Stimulated activated CD4-positive, alpha-beta T cell treated with anti-CD3 and anti-CD28 coated beads, Interleukin-1b, Interleukin-23, amount 100 ng/mL, for 1 hour (primary cell): ENCODE measurements at places on chromosomes 5 and 9.

GRCh38 chr5:154370119-154370518, 75.7 kb upstream of the SAP30L start:
- no peak for DNase-seq

DNA sequence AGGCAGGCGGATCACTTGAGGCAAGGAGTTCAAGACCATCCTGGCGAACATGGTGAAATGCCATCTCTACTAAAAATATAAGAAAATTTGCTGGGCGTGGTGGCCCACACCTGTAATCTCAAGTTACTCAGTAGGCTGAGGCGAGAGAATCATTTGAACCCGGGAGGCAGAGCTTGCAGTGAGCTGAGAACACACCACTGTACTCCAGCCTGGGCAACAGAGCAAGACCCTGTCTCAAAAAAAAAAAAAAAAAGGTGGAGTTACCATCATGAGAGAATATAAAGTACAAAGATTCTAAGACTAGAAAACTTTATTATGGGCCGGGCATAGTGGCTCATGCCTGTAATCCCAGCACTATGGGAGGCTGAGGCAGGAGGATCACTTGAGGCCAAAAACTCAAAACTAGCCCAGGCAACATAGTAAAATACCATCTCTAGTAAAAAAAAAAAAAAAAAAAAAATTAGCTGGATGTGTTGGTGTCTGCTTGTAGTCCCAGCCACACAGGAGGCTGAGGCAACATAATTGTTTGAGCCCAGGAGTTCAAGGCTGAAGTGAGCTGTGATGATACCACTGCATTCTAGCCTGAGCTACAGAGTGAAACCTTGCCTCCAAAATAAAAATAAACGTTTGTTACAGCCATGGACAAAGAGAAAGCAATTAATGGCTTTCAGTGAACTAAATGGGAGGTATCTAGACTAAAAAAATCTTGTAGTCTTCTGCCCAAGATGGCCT, 12.9 kb downstream of the ANXA2R start:
- DNase-seq = no peak

- DNase-seq = no peak
Observed at GRCh38 chr9:14401911-14402310, 88.0 kb upstream of the NFIB start.

- DNase-seq = no peak
Observed at GRCh38 chr5:75526070-75526469, 14.4 kb downstream of the POLK start.

GRCh38 chr9:33843312-33843961, 26.5 kb downstream of the UBE2R2 start:
- no peak for DNase-seq

GRCh38 chr5:44952376-44952775, 143.6 kb downstream of the MRPS30 start:
- no peak for DNase-seq

DNA sequence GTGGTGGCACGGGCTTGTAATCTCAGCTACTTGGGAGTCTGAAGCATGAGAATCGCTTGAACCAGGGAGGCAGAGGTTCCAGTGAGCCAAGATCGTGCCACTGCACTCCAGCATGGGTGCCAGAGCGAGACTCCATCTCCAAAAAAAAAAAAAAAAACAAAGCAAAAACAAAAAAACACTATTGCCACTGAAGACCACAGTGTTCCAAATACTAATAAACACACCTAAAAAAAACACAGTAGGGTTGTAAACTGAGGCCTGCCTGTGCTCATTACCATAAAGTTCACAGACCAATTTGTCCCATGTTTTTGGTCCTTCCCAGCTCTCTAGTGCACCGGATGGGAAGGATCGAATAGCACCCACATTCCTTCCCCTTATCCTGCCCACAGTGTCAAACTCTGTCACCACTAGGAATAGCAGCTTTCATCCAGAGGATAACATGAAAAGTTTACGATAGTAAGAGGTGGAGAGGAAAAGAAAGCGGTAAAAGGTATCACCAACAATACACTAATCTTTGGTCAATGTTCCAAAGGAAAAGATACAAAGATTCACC, 49.2 kb downstream of the MYO10 start:
- DNase-seq = no peak

GRCh38 chr5:78574731-78575161, 73.8 kb downstream of the LHFPL2 start:
- DNase-seq = no peak
